Sigmoid colon (tissue), 7 donors: ENCODE measurements at places on chromosomes 3 and 15.
A peak's percentile ranks its signal among the peaks of the same experiment; 100 is the strongest.

DNA sequence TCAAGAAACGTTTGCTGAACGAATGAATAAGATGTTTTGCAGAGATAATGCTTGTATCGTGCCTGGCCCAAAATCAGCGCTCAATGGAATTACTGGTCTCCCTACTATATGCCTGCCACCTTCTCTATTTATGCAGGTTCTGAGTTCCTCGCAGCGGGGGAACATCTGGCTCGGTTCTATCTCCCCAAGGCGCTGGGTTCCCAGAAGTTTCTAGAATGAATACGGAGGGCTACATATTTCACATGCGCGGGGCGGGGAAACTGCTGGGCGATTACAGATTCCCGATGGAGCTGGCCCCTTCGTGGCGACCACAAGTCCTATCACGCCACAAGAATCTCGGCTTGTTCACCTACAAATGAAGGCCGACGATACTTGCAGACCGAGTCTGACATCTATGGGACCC is 411 bp upstream of the EIF2B5 start:
- DNase-seq = no peak

GRCh38 chr3:18111796-18112232 is 313.3 kb downstream of the SATB1 start:
- no peak for DNase-seq

DNA sequence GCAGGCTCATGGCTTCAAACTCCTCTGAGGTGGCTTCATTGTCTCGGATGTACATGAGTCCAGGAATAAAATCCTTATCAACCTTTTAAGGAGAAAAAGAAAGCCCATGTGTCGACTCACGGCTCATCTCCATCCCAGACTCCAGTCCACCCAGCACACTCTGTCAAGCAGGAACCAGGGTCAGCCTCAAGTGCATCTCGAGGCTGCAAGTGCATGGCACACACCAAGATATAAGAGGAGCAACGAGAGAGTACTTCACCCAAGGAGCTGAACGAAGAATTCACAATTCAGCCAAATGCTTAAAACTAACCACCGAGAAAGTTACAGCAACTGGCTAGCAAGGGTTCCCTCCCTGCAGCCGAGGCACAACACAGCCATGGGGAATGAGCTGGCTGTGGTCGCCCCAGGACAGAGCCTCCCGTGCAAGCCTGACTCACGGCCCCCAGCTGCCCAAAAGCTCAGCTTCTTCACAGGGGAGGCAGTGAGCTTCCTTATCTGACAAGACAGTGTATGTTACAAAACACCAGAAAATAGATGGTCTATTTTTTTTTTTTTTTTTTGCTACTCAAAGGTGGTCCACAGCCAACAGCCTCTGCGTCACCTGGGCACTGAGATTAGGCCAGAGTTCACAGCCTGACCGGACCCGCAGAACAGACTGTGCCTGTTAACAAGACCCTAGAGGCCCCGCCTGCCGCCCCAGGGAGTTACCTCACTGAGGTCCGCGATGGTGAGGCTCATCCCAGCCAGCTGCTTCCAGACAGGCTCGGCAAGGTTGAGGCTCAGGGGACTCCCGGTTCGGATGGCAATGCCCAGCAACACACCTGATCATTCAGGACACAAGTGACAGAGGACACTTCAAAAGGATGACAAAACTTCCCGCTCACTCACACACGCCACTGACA is 15.9 kb upstream of the OCA2 start:
- DNase-seq = peak; percentile 61

DNA sequence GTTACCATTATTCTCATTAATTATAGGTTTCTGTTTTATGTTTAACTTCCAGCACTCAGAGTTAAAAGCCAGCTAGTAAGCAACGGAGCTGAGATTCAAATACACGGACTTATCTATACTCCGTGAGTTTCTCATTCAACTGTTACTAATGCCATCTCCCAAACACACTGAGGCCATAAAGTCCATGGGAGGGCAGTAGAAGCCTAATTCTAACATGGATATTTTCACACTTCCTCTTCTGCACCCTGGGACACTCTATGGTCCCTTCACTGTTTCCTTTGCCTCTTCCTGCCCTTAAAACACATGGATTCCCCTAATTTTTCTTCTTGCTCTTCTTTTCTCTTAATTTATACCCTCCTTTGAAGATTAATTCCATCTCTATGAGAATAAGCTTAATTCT is 245.0 kb downstream of the KLF13 start:
- no peak for DNase-seq

GRCh38 chr3:190811775-190812480 is 50.6 kb downstream of the GMNC start:
- no peak for DNase-seq

DNA sequence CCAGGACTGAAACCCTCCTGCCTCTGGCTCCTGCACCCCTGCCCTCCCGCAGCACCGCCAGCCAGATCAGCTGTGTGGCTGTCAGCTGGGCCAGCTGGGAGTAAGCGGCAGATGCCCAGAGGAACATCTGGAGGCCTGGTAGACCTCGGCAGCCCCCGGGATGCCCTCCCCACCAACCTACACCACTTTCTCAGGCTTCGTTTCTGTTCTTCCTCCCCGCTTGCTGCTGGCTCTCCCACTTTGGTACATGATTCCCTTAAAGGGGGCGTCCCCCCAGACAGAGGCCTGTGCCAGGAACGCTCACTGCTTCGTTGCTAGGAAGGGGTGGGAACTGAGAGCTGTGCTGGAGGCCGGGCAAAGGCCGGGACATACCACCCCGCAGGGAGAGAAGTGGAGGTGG is 91.4 kb upstream of the RPL32 start:
- no peak for DNase-seq
